Umbilical cord (tissue), 2 donors: ENCODE measurements at places on chromosomes 3 and 15.
A peak's percentile ranks its signal among the peaks of the same experiment; 100 is the strongest.

- DNase-seq, result no peak
Observed at GRCh38 chr3:141808586-141808985, 45.4 kb downstream of the GRK7 start.

DNA sequence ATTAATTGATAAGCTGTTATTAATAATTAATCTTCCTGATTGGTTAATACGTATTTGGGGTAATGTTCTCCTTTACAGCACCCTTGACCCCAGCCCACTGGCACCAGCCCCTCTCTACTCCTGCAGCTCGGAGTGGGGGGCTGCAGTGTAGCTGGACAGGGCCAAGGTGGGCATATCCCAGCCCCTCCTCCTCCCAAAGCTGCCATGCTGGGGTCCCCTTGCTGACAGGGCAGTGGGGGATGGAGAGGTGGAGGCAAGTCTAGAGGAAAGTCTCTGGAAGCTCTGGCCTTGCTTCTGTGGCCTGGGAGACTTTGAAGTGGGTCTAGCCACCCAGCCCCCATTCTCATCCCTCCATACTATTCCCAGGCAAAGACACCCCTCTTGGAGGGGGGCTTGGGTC lies 35.8 kb downstream of the HCN4 start:
- DNase-seq, result no peak

- no peak for DNase-seq
Observed at GRCh38 chr3:13403847-13404246, 16.3 kb downstream of the NUP210 start.

DNA sequence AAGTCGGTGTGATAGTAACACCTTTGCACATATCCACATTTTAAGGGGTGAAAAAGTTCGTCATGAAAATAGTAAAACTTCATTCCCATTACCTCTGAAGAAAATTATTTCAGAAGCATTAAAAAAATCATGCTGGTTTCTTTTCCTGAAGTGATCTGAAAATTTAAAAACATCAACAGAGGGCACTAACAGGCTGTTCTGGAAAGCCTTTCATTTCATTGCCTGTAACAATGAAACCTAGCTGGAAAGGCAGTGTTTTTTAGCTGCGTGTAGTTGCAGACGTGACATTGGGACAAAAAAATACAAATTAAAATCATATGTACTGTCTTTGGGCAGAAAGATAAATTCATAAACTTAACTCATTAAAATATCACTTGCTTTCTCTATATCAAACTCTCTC lies 993.8 kb downstream of the GBE1 start:
- DNase-seq, result peak; percentile 4

GRCh38 chr15:81098861-81099651 lies 35.0 kb upstream of the CFAP161 start:
- DNase-seq, result peak; percentile 45

GRCh38 chr3:43212914-43213611 lies 73.3 kb upstream of the SNRK start:
- DNase-seq, result no peak

DNA sequence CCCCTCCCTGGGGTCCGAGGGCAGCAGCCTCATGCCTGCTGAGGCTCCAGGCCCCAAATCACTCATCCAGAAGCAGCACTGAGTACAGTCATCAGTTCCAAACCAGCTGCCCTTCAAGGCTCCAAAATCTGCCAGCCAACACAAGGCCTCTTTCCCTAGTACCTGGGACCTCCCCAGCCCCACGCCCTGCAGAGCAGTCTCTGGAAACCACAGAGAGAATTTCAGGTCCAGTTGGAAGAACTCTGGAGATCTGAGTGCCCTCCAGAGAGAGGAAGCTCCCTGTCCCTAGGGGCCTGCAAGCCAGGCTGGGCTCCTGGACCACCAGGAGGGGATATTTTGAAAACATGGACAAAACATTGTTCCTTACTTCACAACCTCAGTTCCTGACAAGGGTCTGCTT lies 26.2 kb downstream of the TKT start:
- DNase-seq, result no peak

GRCh38 chr15:71761649-71762048 lies 48.7 kb upstream of the NR2E3 start:
- DNase-seq, result no peak
